ENCODE measurements at places on chromosomes 7 and 10.

GRCh38 chr7:41756650-41757182 lies 53.8 kb upstream of the INHBA start:
- DNase-seq, result no peak

- DNase-seq, result no peak
These were observed 182.8 kb downstream of the MAD1L1 start for GRCh38 chr7:2049782-2050510.

DNA sequence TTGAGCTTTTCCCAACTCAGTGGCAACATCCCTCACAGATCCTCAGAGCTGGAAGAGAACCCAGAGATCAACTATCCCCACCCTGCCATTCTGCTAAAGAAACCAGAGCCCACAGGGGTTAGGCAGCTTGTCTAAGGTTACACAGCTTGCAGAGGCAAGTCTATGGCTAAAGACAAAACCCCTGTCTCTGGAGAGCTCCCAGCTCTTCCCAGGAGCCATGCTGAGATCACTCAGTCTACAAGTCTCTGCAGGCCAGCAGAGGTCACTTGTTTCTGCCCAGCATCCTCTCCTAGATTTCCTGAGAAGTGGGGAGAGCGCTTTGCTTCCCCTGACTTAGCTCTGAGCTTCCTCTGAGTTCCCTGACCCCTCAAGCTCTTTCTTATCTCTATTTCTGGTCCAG lies 28.5 kb upstream of the LOXL4 start:
- DNase-seq, result no peak

DNA sequence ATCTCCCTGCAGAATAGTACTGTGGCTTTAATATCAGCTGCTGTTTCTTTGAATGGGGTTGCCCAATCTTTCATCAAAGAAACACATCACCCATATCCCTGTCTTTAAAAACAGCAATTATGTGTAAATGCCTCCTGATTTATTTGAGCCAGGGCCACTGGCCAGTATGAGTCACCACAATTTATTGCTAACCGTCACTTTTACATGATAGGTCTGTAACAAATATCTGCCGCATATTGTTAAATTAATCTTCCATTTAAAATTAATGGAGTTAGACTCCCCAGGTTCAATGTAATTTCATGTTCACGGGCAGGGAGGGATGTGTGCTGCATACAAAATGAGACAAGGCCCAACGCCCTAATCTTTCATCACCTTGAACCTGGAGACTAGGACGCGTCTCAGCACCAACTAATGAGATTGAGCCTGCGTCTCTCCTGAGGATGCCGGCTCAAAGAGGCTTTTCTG lies 673.4 kb downstream of the AUTS2 start:
- DNase-seq, result peak; percentile 48

DNA sequence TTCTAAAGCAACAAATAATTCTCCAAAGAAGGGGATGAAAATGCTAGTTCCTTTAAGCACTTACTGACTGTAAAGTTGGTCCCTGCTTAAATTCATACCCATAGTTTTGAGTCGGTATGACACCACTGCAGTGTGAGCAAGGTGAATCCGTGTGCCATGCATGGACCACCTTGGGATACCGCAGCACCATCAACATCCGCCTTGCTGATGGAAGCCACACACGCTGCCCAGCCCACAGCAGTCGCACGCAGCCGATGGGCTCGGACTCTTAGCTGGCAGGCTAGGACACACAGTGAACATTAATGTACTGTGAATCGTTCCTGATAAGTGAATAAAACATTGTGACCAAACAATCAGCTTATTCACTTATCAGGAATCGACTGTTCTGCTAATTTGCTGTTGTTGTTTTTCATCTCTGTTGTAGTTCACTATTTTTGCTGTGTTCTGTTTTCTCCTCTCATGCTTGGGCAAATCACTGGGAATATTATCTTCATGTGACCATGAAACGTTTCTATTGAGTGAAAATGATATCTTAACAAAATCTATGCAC lies 275.5 kb downstream of the USP6NL start:
- no peak for DNase-seq

DNA sequence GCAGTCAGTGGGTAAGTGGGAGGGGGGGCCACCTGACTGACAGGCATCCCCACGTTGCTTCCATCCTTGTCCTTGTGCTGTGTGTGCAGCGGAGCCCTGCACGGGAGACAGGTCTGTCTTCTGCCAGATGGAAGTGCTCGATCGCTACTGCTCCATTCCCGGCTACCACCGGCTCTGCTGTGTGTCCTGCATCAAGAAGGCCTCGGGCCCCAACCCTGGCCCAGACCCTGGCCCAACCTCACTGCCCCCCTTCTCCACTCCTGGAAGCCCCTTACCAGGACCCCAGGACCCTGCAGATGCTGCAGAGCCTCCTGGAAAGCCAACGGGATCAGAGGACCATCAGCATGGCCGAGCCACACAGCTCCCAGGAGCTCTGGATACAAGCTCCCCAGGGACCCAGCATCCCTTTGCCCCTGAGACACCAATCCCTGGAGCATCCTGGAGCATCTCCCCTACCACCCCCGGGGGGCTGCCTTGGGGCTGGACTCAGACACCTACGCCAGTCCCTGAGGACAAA lies 24.8 kb downstream of the TBATA start:
- DNase-seq, result peak; percentile 35

DNA sequence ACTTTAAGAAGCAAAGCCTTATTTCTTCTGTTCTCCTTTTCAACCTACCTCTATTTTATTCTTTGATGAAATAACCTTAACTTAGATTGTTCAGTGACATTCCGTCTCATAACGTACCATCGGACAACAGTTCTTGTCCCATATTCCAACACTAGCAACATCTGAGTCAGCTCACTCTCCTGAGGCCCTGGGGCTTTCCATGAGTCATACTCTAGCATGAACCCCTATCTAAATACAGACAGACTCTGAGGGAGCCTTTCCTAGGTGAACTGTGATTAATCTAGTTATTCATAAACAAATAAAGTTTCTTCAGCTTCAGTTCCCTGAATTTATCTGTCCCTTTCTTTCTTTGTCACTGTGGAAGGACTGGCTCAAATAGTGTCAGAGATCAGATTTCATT lies 168.7 kb upstream of the LYZL1 start:
- no peak for DNase-seq

GRCh38 chr10:91798649-91799611 lies 704 bp downstream of the TNKS2 start:
- DNase-seq, result no peak

DNA sequence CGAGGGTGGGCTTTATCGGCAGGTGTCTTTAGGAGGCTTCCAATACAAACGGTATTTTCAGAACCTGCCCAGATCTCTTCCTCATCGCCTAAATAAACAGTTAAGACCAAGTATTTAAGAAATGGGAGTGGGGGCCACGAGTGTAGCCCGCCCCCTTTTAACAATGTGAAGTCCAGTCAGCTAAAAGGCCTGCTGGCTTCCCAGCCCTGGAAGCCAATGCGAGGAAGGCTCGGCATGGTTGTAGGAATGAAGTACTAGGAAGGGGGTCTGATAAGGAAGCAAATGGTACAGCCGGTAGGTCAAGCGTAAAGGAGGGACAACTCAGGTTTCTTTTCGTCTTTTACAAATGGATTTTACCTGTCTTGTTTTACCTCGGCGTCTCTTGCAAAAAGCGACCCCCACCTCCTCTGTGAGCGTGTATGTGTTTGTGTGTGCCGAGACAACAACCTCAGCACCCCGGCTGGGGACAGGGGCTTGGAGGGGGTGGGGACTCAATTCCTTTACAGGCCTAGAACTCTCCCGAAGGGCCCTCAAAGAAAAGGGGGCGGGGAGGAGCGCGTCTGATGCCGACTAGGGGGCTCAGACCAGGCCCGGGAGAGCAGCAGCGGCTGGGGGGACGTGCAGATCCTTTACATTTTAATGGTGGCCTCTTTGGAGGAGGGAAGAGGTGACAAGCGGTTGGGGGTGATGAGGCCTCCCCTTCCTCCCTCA lies 147.6 kb downstream of the GPR85 start:
- DNase-seq, result peak; percentile 47

- DNase-seq, result peak; percentile 90
These were observed 8.2 kb upstream of the CLDN4 start for GRCh38 chr7:73822319-73823173.

GRCh38 chr10:79221110-79222051 lies 125.9 kb upstream of the PPIF start:
- peak; percentile 90 for DNase-seq

- peak; percentile 82 for DNase-seq
These were observed 36.4 kb upstream of the CHCHD3 start for GRCh38 chr7:133118261-133118660.

DNA sequence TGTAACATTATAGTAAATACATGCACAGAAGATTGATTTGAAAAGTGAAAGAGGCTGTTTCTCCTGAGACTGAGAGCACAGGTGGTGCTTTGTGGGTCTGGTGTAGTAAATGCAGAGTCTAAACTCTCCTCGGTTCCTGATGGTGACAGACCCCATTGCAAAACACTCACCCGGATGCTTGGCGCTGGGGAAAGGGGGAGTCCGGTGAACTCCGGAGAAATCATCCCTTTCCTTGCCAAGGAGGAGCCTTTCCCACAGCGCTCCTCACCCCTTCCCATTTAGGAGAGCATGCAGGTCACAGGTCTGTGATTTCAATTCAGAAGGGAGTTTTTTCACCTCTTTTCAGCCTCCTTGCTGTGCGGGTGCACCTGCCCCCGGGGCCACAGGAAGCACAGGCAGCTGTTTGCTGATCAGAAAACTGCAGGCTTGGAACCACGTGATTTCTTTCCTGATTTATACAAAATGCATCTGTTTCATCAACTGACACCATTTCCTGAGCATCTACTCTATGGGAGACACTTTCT lies 75.6 kb upstream of the LYZL2 start:
- no peak for DNase-seq

DNA sequence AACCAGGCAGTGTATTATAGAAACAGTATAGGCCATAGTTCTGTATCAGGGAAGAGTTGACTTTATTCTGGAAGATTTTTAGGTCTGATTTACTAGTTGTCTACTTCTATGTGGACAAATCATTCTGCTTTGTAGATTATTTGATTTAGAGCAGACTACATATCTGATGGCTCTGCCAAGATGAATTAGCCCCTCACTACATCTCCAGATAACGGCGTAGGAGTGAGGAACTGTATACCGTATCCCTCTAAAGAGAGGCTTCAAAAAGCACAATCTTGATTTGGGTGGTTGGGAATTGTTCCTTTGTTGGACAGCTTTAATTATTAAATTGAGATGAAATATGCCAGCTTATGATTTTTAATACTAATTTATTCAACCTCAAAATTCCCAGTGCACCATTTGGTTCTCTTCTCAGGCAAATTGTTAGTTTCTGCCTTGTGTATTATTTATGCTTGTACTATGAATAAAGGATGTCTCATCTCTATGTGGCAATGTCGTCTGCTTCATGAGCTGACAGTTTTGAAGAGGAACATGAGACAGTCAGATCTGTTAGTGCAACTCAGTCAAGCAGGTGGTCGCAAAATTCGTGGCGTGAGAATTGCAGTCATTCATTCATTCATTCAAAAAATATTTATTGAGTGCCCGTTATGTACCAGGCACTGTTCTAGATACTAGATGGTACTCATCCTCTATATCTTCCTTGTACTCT lies 422.8 kb downstream of the EXOC4 start:
- no peak for DNase-seq

- no peak for DNase-seq
These were observed 26.4 kb downstream of the TEX36 start for GRCh38 chr10:125656523-125656922.

- no peak for DNase-seq
These were observed 40.0 kb upstream of the PAPSS2 start for GRCh38 chr10:87619705-87620104.

DNA sequence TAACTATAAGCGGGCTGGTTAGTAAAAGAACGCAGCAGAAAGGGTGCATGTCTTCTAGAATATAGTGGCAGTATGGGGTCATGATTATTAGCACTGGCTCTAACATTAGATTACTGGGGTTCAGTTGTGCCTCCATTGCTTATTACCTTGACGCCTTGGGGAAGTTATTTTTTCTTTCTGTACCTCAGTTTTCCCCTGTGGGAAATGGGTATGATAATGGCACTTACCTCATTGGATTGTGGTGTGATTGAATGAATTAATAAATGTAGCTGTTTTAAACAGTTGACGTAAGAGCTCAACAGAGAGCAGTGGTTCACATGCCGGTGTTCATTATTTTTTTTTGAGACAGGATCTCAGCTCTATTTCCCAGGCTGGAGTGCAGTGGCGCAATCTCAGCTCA lies 116.5 kb downstream of the LRRC4 start:
- no peak for DNase-seq

DNA sequence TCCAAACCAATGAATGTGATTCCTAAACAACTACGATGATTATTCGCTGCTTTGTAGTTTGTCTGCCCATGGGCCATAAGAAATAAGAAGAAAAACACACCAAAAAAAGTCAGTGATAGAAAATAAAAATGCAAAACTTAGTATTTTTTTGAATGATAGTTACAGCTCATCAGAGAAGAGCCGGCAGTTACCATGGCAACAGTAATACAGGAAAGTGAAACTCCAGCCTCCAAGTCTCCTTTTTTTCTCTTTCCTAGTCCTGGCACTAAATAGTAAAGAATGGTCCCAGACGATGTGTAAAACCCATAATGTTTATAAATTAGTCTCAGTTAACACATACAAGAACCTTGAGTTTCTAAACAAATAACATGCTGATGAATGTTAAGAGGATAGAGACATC lies 21.6 kb upstream of the LHFPL3 start:
- DNase-seq, result no peak

DNA sequence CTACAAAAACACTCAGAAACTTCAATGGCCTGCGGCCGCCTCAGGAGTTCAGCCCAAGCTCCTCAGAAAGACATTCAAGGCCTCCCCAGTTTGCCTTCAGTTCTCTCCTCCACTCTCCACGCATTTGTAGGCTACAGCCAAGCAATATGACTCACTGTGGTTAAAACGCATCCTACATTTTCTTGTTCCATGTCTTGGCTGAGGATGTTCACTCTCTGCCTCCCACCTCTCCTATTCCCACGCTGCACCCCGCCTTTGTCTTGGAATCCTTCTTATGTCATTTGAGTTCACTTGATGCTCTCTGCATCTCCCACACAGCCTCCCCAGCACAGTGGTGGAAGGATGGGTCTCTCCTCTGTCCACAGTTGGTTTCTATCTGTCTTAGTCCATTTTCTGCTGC lies 184.8 kb downstream of the NPSR1 start:
- no peak for DNase-seq

- peak; percentile 72 for DNase-seq
These were observed 2.4 kb downstream of the KCNH2 start for GRCh38 chr7:150975536-150976319.

GRCh38 chr7:113730309-113730955 lies 188.4 kb downstream of the PPP1R3A start:
- DNase-seq, result no peak

DNA sequence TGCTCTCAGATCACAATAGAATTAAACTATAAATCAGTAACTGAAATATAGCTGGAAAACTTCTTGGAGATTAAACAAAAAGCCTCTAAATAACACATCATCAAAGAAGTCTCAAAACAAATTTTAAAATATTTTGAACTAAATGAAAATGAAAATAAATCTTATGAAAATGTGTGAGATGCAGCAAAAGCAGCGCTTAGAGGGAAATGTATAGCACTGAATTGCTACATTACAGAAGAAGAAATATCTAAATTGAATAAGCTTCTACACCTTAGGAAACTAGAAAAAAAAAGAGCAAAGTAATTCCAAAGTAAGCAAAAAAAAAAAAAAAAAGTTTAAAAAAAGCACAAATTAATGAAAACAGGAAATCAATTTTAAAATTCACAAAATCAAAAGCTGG lies 35.2 kb downstream of the LMBR1 start:
- DNase-seq, result no peak

GRCh38 chr10:103193820-103194529 lies 903 bp upstream of the NT5C2 start:
- DNase-seq, result no peak

Data from BE2C (cell line).